ENCODE measurements at places on chromosomes 12 and 14.

DNA sequence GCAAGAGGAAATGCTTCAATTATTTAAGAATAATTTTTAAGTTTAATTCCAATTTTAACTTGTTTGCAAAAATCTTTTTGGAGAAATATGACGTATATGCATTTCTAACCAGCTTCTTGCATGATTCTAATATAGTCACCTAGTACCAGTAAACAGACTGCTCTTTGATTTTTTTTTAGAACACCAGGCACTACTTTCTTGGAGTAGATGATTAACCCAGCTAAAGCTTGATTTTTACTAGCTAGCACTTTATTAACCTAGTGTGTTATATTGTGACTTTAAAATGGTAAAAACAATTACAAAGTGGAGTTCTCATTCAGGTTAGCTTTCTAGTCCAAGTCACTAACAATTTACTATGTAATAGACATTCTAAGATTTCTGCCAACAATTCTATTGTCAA is 32.6 kb upstream of the FGD4 start:
- DNase-seq = no peak

DNA sequence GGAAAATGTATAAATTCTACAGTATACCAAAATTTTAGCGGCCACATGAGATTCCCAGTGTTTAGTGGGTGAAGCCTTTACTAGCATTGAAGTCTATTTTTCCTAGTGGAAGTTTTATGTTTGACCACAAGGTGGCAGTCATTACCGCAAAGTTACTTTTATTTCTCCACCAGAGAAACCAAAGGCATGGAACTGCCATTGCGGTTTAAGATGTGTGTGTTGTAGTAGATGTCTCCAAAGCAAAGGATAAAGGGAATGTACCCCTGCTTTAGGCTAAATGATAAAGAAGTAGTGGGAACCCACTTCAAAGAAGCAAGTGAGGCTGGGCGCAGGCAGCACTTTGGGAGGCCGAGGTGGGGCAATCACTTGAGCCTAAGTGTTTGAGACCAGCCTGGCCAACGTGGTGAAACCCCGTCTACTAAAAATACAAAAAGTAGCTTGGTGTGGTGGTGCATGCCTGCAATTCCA is 140.5 kb downstream of the PRKCH start:
- DNase-seq = no peak

DNA sequence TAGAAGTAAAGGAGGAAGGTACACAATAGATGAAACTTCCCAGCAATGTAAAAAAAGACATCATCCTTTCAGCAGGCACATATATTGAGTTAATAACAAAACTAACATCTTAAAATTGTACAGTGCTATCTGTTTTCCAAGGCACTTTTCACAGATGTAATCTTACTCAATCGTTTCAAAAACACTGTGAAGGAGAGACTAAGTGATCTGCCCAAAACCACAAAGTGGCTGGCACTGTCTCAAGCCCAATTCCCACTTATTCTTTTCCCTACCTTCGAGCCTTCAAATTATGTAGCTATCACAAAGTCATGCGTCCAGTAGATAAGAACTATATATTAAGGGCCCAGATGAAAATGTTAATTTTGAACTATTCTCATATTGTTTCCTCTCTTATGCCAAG is 193.6 kb upstream of the RASSF8 start:
- no peak for DNase-seq

GRCh38 chr12:120851444-120851843 is 52.7 kb downstream of the SPPL3 start:
- DNase-seq = no peak

DNA sequence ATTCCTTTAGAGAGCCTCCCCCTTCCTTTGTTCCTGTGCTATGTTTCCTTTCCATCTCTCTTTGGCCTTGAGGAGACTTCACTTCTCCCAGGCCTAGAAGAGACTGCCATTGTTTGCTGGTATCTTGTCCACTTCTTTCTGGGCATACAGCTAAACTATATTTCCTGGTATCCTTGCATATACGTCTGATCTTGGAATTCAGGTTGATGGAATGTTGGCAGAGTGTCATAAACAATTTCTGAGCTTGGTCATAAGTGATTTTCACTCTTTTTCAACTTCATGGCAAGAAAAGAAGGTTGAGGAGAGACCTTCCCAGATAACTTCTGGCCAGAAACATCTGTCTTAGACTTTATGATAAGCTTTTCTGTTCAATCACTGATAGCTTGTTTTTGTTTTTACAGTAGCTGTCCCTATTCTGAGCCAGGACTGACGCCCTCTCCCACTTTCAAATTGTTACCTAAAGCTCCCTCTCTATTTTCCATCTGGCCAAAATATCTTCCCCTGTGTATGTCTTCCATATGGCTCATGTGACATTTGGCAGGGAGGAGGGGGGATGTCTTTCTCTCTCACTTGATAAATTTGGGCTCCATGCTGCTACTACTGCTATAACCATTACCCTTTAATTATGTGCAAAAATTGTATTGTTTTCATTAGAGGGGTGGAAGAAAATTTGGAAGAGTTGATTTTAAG is 457.0 kb downstream of the ADAMTS20 start:
- no peak for DNase-seq

DNA sequence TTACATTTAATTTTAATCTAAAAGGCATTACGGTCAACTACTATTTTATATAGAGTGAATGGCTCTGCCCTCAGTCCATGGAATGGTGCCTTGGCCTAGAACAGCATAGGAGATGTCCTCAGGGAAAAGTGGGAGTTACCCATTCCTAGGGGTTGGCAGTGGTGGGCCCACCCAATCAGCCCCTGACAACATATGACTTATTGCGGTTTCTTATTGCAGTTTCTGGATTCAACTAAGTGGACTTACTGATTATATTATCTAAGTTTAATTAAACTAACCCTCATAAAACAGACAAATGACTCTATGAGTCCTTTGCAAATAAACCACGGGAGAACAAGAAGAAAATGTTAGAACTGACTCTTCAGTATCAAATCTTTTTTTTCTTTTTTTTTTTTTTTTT is 2.3 kb upstream of the PPP2R5E start:
- no peak for DNase-seq

GRCh38 chr12:94792693-94793092 is 142.3 kb upstream of the TMCC3 start:
- DNase-seq = no peak

GRCh38 chr12:130247634-130248237 is 85.5 kb downstream of the FZD10 start:
- no peak for DNase-seq

DNA sequence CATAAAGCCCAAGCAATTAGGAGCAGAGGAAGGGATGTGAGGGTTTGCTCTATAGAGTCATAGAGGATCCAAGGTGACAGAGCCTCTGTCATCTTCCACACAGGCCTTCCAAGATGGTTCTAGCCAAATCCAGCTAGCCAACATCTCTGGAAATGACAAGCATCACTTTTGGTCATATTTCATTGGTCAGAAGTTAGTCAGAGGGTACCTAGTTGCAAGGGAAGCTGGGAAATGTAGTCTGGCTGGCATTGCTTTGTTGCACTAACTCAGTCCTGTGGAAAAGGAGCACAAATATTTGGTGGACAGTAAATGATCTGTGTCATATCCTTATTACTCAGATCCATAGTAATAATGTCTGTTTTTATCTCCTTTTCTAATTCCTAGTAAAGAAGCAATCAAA is 715.7 kb downstream of the NRXN3 start:
- DNase-seq = no peak

GRCh38 chr12:67937822-67938221 is 51.4 kb upstream of the IFNG-AS1 start:
- no peak for DNase-seq

DNA sequence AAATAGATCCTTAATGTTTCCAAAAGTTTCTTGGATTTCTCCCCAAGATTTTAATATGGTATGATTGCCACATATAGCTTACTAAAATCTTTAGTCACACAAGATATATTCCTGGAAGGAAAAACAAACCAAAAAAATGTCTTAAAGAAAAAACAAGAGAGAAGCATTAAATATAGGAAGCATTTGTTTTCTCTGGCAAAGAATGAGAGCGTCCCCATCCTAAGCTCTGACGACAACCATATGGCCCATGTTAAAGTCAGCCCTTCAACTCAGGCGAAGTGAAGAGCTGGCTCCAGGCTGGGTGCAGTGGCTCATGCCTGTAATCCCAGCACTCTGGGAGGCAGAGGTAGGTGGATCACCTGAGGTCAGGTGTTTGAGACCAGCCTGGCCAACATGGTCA is 35.6 kb downstream of the GCH1 start:
- DNase-seq = no peak

DNA sequence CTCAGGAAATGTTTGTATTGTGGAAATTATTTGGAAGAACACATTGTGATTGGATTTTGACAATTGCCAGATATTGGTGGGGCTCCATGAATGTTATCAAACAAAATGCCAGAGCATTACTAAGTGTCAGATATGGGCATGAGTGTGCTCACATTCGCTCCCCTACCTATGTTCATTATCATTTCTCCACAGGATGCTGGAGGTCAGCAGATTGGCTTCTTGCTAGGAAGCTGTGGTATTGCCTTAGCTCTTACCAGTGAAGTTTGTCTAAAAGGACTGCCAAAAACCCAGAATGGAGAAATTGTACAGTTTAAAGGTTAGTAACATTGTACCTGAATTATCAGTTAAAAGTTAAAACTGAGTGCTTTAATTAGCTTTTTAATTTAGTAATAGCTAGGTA is 78.3 kb upstream of the ATF1 start:
- DNase-seq = no peak

- DNase-seq = no peak
Measured at GRCh38 chr14:31418440-31418839, 1.9 kb downstream of the HEATR5A start.

- no peak for DNase-seq
Measured at GRCh38 chr12:53974084-53975063, at the start of gene HOTAIR. Gene HOTAIR (minus strand): TSS chr12:53974954.

- DNase-seq = no peak
Measured at GRCh38 chr12:58171914-58172313, 230.5 kb downstream of the ATP23 start.

DNA sequence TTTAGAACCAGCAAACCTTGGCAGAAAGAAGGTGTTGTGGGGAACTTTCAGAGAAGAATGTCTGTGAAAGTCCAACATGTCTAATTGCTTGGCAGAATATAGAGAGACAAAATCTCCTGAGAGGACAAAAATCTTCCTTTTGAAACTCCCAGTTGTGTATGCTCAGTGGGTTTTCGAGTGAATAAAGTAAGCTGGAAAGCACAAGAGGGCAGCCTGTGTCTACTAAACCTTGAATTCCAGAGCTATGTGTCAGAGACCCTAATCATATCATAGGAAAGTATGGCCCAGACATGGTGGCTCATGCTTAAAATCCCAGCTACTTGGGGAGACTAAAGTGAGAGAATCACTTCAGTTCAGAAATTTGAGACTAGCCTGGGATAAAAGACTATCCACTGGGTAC is 661.2 kb downstream of the SLC16A7 start:
- no peak for DNase-seq

GRCh38 chr12:102120886-102121285 is 903 bp downstream of the PARPBP start:
- no peak for DNase-seq

DNA sequence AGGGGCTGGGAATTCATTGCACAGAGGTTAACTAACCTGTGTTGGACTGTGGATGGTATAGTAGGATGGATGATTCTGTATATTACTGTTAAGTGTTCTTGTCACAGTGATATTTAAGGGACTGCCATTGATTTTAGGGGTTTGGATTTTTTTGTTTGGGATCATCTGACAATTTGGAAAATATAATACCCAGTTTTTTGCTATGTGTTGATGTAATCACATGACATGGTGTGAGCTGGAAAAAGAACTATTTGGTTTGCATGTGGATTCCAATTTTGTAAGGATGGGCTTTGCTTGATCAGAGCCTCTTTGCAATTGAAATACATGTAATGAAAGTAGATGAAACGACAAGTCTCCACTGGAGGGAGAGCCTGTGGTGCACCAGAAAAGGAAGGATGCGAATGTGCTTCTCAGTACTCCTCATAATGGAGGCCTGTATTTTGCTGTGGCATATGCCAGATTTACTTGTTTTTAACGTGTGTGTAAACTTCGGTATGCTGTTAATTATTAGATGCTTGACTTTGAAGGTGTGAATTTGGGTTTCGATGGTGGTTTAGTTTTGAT is 2.7 kb downstream of the DYRK2 start:
- DNase-seq = no peak

DNA sequence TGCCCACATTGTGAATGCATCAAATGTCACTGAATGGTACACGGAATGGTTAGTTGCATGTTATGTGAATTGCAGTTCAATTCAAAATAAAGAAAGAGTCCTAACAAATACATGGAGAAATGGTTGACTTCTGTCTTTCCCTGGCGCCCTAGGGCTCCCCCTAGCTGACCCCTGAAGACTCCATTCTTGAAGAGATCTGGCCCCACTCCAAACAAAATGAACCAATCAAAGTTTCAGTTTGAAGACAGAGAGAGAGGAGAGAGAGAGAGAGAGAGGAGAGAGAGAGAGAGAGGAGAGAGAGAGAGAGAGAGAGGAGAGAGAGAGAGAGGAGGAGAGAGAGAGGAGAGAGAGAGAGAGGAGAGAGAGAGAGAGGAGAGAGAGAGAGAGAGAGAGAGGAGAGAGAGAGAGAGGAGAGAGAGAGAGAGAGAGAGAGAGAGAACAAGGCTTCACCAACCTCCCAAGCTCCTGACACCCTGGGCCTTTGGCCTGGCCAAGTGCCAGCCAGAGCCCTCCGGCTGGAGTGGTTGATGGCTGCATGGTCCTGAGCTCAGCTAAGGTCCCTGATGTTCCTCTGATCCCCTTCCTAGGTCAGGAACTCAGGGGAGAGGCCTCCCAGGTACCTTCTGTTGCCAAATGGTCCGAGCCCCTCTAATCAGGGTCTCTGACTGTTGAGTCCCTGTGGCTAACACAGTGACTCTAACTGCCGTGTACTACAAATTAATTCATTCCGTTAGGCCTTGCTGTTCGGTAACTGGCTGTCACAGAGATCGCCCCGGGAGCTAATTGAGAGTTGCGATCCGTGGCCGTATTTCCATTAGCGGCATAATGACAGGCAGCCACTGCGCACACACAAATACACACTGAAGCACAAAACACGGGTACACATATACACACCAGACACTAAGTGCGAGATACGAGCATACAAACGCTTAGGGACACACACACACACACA is 188.8 kb downstream of the ESRRB start:
- no peak for DNase-seq

- no peak for DNase-seq
Measured at GRCh38 chr12:22100958-22101748, 55.1 kb downstream of the CMAS start.

GRCh38 chr14:73180385-73180805 is 44.1 kb downstream of the PSEN1 start:
- no peak for DNase-seq

DNA sequence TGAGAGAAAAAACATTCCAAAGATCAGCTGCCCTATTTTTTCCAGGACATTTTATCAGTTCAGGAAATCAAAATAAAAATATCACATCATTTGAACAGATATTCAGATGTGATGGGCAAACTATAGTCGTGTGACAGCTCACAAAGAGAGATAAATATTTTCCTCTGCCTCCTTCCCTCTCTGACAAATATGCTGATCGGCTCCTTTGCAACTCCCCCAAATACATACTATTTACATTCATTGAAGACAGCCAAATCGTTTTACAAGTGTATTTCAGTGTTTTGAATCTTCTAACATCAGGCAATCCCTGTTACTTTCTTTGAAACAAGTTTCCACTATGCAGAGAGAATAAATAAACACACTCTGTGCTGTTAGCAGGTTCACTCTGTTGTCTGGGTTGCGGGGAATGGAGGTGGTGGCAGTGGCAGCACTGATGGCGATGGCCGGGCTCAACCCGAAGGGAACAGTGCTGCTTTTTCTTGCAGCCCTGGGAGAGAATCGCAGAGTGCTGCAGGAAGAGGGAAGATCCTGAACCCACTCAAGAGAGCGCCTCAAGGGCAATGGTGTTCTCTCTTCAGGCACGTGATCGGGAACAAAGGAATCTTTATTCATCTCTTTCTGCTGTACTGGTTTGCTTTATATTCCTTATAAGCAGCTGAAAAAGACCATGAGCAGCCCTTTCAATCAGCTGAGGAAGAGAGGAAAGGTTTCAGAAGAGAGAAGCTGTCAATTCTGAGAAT is 142.5 kb downstream of the PHLDA1 start:
- DNase-seq = no peak

All from cortex of kidney (tissue), 1 donor.